ENCODE measurements at places on chromosomes 2 and 18.

GRCh38 chr18:76364282-76365259, 130.5 kb downstream of the ZNF516 start:
- no peak for DNase-seq

GRCh38 chr2:168801961-168802858, at the start of gene NOSTRIN:
Gene NOSTRIN, plus strand, starts transcription at chr2:168802637. Its CDS starts 10 bp downstream, at chr2:168802647.
- no peak for DNase-seq

- no peak for DNase-seq
Measured at GRCh38 chr2:120346667-120347358, 877 bp downstream of the INHBB start.

- DNase-seq = no peak
Measured at GRCh38 chr2:75634945-75635344, 11.6 kb upstream of the MRPL19 start.

- no peak for DNase-seq
Measured at GRCh38 chr2:135832891-135833290, 4.1 kb downstream of the LCT start.

DNA sequence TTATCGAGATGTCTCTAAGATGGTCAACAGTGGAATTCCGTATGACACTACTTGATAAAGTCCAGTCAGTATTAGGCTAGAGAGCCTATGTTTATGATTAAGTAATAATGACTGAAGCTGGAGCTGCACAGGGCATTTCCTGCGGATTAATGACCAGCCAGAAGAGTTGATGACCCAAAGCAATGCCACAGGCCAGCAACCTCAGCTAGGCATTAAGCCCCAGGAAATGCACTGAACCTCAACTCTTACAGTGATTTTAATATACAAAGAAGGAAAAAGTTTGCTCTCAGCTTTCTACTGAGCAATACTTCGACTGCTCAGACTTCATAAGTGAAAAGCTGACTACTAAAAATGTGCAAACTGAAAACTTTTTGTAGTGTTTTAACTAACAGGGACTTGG, 3.9 kb downstream of the KCTD1 start:
- no peak for DNase-seq

DNA sequence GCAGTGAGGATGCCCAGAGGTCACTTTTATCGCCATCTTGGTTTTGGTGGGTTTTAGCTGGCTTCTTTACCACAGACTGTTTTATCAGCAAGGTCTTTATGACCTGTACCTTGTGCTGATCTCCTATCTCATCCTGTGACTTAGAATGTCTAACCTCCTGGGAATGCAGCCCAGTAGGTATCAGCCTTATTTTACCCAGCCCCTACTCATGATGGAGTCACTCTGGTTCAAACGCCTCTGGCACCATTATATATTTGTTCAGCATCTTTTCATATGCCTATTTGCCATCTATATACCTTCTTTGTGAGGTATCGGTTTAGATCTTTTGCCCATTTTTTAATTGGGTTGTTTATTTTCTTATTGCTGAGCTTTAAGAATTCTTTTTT, 7.2 kb upstream of the CCNT2 start:
- DNase-seq = no peak

GRCh38 chr18:29156531-29156930, 979.6 kb upstream of the CDH2 start:
- DNase-seq = no peak

- DNase-seq = no peak
Measured at GRCh38 chr2:1479346-1479745, 66.1 kb downstream of the TPO start.

DNA sequence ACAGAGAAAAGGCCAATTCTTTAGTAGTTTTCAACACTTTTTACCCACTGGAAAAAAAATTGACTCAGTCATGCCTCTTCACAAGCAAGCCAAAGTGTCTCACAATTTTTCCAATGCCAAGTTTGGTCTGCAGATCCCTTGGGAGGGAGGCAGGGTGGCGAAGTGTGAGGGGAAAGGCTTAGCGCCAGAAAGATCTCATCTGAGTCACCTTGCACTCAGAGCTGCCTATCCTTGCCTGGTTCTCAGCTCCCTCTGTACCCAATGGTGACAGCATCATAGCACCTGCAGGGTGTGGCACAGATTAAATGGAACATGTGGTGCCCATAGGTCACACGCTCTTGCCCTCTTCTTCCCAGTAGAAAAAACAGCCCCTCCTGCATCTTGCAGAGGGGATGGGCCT, 55.2 kb upstream of the GYPC start:
- DNase-seq = no peak

DNA sequence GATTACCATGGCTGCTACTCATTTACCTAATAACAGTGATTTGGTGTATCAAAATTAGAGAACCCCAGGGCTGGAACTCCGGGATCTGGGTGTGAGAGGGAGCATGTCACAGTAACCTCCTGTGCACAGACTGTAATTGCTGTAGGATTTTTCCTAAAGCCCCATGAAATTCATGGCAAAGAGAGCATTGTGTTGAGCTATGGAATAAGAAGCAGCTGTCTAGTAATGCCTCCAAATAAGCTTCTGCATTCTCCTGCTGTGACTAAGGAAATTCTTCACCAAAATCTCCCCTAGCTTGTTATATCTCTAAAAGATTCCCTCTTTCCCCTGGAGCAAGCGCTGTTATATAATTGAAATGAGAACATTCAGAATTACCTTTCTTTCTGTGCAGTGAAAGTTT, 158.1 kb upstream of the SPATS2L start:
- no peak for DNase-seq

DNA sequence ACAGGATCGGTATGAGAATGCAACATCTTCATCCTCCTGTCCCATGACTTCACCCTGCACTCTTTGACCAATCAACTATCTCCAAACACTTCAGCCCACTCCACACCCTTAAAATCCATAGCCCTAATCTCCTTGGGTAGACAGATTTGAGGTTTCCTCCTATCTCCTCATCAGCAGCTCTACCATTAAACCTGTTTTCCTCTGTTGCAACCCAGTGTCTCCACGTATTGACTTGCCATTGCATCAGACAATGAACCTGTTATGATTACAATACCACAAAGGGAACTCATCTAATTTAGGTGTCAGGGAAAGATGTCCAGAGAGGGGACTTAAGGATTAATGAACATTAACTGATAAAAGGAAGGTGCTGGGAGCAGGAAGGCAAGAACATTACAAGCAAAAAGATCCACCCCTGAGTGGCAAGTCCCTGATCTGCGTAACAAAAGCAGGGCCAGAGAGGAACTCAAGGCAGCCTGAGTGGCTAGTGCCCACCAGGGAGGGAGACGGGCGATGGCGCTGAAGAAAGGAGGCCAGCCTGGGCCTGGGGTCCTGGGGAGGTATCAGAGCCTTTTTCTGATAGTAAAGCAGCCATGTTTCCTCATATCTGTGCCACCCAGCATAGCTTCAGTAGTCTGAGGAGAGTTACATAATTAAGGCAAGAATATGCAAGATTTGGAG, 44.6 kb downstream of the AKAIN1 start:
- DNase-seq = no peak
